ENCODE measurements at places on chromosomes 4 and X.

DNA sequence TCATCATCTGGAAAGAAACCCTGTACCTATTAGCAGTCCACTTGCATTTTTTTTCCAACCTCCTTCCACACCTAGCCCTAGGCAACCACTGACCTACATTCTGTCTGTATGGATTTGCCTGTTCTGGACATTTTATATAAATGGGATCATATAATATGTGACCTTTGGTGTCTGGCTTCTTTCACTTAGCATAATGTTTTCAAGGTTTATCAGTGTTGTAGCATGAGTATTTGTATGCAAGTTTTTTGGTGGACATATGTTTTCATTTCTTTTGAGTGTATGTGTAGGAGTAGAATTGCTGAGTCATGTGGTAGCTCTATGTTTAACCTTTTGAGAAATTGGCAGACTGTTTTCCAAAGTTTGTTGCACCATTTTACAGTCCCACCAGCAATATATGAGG, 198.6 kb downstream of the CEP135 start:
- H3K4me1 ChIP-seq = no peaks in the 10 kb centered on the region
- DNase-seq = no peak
- no peaks in the 10 kb centered on the region for H3K36me3 ChIP-seq
- no peaks in the 10 kb centered on the region for H3K27me3 ChIP-seq
- no peak overlapping the region for H3K4me3 ChIP-seq

DNA sequence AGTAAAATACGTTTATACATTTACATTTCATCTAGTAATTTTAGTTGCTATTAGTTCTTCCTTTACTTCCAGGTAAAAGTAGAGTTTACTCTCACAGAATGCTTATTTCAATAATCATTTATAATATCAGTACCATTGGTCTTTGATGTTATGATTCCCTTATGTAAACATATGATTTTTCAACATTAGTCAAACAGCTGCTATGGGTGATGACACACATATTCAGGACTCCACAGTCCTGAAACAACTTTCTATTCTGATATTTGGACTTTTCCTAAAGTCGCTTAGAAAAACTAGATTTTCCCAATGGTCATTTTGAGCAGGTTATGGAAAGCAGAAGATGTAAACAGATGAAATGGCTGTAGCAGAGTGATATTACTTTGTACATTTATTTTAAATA, 369.8 kb downstream of the UNC5C start:
- DNase-seq = no peak
- H3K27me3 ChIP-seq = no peaks in the 10 kb centered on the region
- no peak overlapping the region for H3K4me3 ChIP-seq
- no peaks in the 10 kb centered on the region for H3K36me3 ChIP-seq

DNA sequence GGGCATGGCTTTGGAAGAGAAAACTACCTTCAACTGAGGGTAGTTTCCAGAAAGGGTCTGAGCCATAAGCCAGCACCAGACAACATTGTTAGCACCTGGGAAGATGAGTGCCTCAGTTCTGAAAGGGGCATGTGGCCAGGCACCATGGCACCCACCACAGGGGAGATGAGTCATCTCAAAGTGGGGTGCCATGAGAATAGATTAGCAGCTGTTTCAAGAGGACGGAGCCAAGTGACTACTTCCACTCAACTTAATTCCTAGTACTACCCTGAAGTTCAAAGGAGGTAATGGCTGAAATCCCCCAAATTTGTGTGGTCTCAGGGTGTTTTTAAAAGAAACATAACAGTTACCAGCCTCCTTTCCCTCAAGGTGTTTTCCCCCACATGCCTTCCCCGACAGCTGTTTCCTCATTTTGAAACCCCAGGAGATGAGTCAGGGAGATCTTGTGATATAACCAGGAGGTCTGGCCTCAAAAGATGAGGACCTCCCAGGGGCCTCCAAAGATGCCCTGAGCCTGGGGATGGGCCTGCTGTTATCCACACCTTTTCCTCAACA, 27.8 kb upstream of the FTHL17 start:
- no peaks in the 10 kb centered on the region for H3K36me3 ChIP-seq
- H3K27ac ChIP-seq = no peak overlapping the region
- no peaks in the 10 kb centered on the region for H3K27me3 ChIP-seq

GRCh38 chr4:187666034-187666433, 329.5 kb upstream of the ZFP42 start:
- DNase-seq = no peak
- no peaks in the 10 kb centered on the region for H3K4me1 ChIP-seq
- no peak overlapping the region for H3K4me3 ChIP-seq
- H3K27ac ChIP-seq = no peak overlapping the region

- peak overlapping the region; percentile 88 for H3K27ac ChIP-seq
- H3K27me3 ChIP-seq = peaks cover 6% of the 10 kb centered on the region
- peak overlapping the region; percentile 76 for H3K4me3 ChIP-seq
These were observed 1.3 kb downstream of the FAM149A start for GRCh38 chr4:186105647-186106321.

- H3K36me3 ChIP-seq = no peaks in the 10 kb centered on the region
- H3K4me3 ChIP-seq = no peak overlapping the region
- H3K27ac ChIP-seq = no peak overlapping the region
- H3K4me1 ChIP-seq = no peaks in the 10 kb centered on the region
- DNase-seq = no peak
- no peaks in the 10 kb centered on the region for H3K27me3 ChIP-seq
These were observed 112.6 kb downstream of the GABRA2 start for GRCh38 chr4:46277165-46277951.

- peak within 1 kb of the TSS; percentile 45 for H3K27ac ChIP-seq
- no peaks in the 10 kb centered on the region for H3K36me3 ChIP-seq
- H3K4me3 ChIP-seq = no peak within 1 kb of the TSS
- no peaks in the 10 kb centered on the region for H3K27me3 ChIP-seq
- H3K4me1 ChIP-seq = no peaks in the 10 kb centered on the region
These were observed at the start of gene KLHL4 for GRCh38 chrX:87517571-87518141. Gene KLHL4, plus strand, starts transcription at chrX:87517802. Its CDS starts 92 bp downstream, at chrX:87517894.

GRCh38 chr4:139099366-139099982, 77.5 kb downstream of the ELF2 start:
- DNase-seq = peak; percentile 71
- H3K27me3 ChIP-seq = no peaks in the 10 kb centered on the region
- H3K27ac ChIP-seq = no peak overlapping the region
- no peak overlapping the region for H3K4me3 ChIP-seq
- no peaks in the 10 kb centered on the region for H3K36me3 ChIP-seq
- no peaks in the 10 kb centered on the region for H3K4me1 ChIP-seq

DNA sequence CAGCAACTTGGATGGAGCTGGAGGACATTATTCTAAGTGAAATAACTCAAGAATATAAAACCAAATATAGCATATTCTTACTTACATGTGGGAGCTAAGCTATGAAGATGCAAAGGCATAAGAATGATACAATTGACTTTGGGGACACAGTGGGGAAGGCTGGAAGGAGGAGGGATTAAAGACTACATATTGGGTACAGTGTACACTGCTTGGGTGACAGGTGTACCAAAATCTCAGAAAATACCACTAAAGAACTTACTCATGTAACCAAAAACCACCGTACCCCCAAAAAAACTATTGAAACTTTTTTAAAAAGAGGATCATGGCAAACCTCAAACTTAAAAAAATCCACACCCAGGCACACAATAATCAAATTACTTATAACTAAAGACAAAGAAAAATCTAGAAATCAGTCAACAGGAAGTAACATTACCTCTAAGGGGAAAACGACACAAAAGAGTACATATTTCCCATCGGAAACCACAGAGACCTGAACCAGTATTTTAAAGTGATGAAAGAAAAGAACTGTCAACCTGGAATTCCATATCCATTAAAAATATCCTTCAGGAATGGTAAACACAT, 241.8 kb downstream of the PRDM5 start:
- H3K4me1 ChIP-seq = no peaks in the 10 kb centered on the region
- no peak overlapping the region for H3K27ac ChIP-seq
- H3K4me3 ChIP-seq = no peak overlapping the region
- no peak for DNase-seq

DNA sequence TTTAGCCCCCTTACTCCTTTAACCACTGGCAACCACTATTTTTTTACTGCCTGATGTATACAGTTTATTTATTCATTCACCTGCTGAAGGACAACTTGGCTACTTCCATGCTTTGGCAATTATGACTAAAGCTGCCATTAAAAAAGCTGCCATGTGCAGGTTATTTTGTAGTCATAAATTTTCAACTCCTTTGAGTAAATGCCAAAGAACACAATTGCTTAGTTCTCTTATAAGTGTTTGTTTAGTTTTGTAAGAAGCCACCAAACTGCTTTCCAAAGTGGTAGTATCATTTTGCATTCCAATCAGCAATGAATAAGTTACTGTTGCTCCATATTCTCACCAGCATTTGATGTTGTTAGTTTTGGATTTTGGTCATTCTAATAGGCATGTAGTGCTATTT, 1831.8 kb downstream of the PCDH7 start:
- no peak for DNase-seq
- no peaks in the 10 kb centered on the region for H3K36me3 ChIP-seq
- H3K4me3 ChIP-seq = no peak overlapping the region

GRCh38 chr4:141090473-141090872, 42.8 kb downstream of the RNF150 start:
- no peaks in the 10 kb centered on the region for H3K36me3 ChIP-seq
- no peak for DNase-seq
- H3K4me3 ChIP-seq = no peak overlapping the region
- no peaks in the 10 kb centered on the region for H3K27me3 ChIP-seq
- H3K4me1 ChIP-seq = no peaks in the 10 kb centered on the region

- no peaks in the 10 kb centered on the region for H3K4me1 ChIP-seq
- no peaks in the 10 kb centered on the region for H3K36me3 ChIP-seq
- peak overlapping the region; percentile 20 for H3K27ac ChIP-seq
These were observed 32.9 kb downstream of the CHM start for GRCh38 chrX:86014421-86014820.

GRCh38 chrX:99445336-99445735, 964.7 kb downstream of the PCDH19 start:
- H3K27me3 ChIP-seq = no peaks in the 10 kb centered on the region
- H3K4me3 ChIP-seq = no peak overlapping the region
- no peak for DNase-seq
- H3K36me3 ChIP-seq = no peaks in the 10 kb centered on the region
- H3K27ac ChIP-seq = no peak overlapping the region
- no peaks in the 10 kb centered on the region for H3K4me1 ChIP-seq

DNA sequence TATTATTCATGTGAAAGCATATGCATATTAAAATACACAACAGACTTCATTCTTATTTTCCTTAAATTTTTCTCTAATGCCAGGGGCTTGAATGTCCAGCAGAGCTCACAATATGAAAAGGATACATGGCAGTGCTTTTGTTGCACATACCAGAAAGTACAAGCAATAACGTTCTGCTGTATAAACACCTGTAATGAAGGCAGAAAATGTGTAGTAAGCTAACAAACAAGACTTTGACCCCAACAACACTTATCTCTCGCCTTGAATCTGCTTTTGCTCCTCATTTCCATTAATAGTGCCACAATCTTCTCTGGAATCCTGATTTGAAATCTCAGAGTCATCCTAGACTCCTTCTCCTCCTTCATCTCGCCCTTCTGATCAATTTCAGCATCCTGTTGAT, 687.3 kb downstream of the IL1RAPL1 start:
- no peaks in the 10 kb centered on the region for H3K4me1 ChIP-seq
- H3K27ac ChIP-seq = no peak overlapping the region
- no peaks in the 10 kb centered on the region for H3K27me3 ChIP-seq

Data from transverse colon (tissue), 4 donors.